ENCODE measurements at places on chromosomes 4 and X.
A peak's percentile ranks its signal among the peaks of the same experiment; 100 is the strongest.

DNA sequence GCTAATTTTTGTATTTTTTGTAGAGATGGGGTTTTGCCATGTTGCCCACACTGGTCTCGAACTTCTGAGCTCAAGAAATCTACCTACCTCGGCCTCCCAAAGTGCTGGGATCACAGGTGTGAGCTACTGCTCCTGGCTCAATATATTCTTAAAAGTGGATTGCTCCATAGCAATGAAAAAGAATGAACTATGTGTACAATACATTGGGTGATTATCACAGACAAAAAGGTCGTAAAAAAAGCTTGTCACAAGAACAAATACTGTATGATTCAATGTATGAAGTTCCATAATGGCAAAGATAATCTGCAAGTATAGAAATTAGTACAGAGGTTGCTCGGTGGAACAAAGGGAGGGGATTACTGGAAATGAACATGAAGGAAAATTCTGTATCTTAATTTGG lies 70.7 kb downstream of the REPS2 start:
- DNase-seq = no peak

GRCh38 chrX:95764972-95765451 lies 919.6 kb upstream of the DIAPH2 start:
- DNase-seq = peak; percentile 23

- no peak for DNase-seq
These were observed 3.7 kb downstream of the MYOZ2 start for GRCh38 chr4:119139311-119139710.

DNA sequence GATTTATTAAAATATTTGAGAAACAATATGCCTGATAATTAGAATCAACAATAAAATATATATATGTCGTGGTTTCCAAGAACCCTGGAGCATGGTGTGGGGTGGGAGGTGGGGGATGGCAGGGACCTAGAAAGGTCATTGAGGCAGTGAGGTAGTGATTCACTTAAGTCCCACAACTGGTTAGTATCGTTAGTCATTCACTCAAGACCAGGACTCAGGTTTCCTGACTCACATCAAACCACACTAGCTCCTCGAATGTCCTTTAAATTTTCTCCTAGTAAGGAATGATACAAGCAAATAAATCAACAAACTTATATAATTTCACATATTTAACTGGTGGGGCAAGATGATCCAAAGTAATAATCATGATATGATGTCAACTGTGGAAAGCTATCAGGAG lies 158.8 kb upstream of the AADAT start:
- no peak for DNase-seq

DNA sequence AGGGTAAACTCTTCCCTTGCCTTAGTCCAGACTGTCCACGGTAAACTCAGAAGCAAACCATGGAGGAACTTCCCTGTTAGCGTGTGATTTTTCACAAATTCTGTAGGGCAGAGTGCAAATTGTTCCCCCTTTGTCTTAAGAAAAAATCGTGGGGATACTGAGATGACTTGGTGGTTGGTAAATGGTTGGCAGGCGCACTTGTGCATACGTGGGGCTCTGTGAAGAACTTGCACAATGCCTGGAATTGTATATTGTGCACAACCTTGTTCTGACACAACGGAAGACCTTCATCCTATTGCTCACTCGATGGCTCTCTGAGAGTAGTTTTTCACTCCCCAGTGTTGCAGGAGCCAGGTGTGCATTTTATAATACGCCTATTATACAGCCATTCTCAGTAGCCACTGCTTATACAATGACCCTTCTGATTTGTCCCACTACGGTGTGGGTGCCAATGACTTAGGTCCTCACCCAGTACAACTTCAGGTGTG lies 150.0 kb downstream of the SPRY1 start:
- no peak for DNase-seq

DNA sequence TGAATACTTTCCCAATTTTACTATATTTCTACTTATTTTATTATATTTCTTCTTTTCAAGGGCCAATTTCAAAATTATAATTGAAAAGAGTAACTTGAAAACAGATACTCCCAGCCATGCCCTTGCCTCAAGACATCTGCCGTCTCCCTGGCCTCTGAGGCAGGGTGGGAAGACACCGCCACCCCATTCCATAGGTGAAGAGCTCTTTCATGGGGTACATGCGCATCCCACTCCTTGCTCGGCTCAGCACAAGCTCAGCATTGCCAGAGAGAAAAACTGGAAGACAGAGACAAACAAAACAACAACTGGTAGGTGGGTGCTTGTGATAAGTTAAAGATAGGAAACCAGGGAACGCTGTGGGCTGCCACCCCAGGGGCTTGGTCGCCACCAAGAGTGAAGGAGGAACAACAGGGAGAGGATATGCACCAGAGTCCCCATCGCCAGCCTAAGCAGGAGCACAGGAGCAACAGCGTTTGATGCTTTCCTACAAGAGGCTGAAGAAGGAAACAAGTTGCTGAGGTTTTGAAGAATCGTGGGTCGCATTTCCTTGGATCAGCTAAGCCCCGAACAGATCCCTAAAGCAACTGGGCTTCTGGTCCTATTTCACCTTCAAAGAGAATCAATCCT lies 11.3 kb downstream of the TMEM154 start:
- no peak for DNase-seq

DNA sequence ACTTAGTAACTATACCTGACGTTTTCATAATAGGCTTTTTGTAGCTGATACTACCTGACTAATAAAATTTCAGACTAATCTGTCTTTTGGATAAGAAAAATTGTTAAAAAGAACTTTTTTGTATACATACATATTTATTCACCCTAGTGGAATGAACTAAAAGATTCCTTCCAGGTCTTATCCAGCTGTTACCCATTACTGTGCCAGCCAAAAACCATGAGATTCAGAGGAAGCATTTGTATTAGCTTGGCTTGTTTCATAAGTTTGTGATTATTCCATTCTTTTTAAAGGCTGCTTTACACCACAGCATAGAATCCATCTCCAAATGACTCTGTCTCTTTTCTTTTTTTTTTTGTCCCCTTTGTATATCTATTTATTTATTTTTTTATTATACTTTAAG lies 149.4 kb downstream of the FAT4 start:
- no peak for DNase-seq
